ENCODE measurements at places on chromosomes 13 and 19.
A peak's percentile ranks its signal among the peaks of the same experiment; 100 is the strongest.

GRCh38 chr13:83798731-83799130 is 83.5 kb downstream of the SLITRK1 start:
- DNase-seq = no peak

DNA sequence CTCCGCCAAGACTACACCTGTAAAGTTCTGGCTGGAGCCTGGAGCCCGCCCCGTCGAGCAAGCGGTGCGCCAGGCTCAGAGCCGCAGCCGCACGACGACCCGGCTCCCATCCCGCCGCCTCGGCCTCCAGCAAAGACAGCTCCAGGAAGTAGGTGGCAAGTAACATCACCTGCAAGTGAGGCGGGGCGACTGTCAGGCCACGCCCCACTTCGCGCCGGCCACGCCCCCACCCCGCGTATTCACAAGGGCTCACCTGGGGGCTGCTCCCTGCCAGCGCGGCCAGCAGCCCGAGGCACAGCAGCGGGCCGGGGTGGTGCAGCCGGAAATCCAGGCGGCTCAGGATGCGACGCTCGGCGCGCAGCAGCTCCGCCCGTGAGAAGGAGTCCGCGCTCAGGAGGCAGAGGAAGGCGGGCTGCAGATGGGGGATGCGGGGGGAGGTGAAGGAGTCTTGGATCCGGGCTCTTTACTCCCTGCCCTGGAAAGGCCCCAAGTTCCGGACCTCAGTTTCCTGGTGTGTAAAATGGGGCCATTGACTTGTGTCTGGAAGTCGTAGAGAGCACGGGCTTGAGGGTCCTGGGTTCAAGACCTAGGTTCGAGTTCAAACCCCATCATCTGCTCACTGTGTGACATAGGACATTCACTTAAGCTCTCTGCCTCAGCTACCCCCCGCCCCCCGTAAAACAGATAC is 3.2 kb downstream of the CCNP start:
- peak; percentile 32 for DNase-seq

GRCh38 chr13:20028953-20029352 is 70.4 kb downstream of the ZMYM2 start:
- no peak for DNase-seq

GRCh38 chr13:28734906-28735305 is 16.1 kb upstream of the SLC46A3 start:
- no peak for DNase-seq

GRCh38 chr13:75813323-75813722 is 177.2 kb downstream of the LMO7 start:
- DNase-seq = no peak

DNA sequence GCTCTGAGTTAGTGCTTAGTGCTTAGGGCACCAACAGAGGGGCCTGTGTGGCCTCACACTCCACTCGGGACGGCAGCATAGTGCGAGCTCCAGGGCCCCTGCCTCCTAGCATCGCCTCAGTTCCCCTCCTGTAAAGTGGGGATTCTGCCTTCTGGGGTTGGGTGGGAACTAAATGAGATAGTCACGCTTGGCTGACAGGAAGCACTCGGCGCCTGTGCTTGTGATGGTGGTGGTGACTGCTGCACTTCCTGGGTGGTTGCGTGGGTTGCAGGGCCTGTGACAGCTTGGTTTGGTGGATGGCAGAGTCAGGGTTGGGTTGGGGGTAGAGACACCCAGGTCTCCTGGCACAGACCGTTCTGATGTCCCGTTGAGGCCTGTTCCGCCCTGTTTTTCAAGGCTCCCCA is 7.7 kb downstream of the PLEKHF1 start:
- DNase-seq = peak; percentile 75

GRCh38 chr13:36453516-36453915 is 21.2 kb downstream of the CCNA1 start:
- DNase-seq = no peak

- DNase-seq = no peak
These were observed 156.3 kb upstream of the FNDC3A start for GRCh38 chr13:48819376-48819775.

- DNase-seq = no peak
These were observed 3.4 kb upstream of the WIZ start for GRCh38 chr19:15453091-15453578.

GRCh38 chr19:49297403-49297802 is 27.6 kb downstream of the SLC6A16 start:
- no peak for DNase-seq

GRCh38 chr13:23899555-23899954 is 2.3 kb upstream of the C1QTNF9B start:
- DNase-seq = no peak

DNA sequence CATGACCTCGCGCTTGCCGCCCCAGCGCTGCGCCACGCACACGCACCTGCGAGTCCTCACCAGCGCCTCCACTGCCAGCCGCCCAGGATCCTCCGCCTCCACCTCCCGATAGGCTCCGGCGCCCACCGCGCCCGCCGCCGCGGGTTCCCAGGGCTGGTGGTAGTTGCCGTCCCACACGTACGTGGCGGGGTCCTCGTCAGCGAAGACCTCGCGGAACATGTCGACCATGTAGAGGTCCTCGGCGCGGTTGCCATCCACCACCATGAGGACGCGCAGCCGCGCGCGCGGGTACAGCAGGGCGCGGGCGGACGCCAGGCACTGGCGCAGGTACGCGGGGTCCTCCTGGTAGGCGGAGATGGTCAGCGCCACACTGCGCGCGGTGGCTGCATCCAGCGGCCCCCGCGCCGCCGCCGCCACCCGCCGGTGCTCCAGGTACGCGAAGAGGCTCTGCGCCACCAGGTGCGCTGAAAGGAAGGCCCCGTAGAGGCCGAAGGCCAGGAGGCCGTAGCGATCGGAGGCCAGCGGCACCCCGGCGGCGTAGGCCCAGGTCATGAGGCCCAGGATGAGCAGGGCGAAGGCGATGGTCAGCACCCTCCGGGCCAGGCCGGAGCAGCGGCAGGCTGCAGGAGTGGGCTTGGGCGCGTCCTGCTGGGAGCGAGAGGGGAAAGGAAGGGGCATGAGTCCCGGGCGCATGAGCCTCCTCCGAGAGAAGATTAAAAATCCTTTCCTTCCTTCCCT is 4.4 kb downstream of the HAS1 start:
- no peak for DNase-seq

GRCh38 chr13:93945621-93946020 is 533.9 kb downstream of the DCT start:
- no peak for DNase-seq

DNA sequence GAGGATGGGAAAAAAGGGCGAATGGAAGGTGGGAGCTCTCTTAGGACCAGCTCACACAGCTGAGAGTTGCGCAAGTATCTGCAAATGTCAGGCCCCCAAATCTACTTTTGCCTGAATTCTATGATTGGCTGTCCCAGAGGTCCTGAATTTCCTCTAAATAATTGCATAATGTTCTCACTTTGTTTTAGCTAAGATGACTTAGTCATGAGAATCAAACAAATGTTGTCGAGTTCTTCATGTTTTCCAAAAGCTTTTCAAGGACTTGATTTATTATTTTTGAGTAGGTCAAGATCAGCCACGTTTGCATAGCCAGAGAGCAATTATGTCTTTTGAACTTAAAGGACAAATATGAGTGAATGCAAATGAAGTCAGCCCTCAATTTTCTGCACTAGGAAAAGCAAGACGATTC is 246.6 kb upstream of the MAB21L1 start:
- DNase-seq = no peak

- DNase-seq = no peak
These were observed 38.9 kb downstream of the DACH1 start for GRCh38 chr13:71828117-71828516.

GRCh38 chr13:74299721-74300120 is 165.5 kb upstream of the KLF12 start:
- no peak for DNase-seq

- no peak for DNase-seq
These were observed 5.6 kb downstream of the RPL36 start for GRCh38 chr19:5695649-5696195.

GRCh38 chr19:3057275-3057714 is 5.0 kb downstream of the TLE5 start:
- DNase-seq = no peak

- no peak for DNase-seq
These were observed 724.5 kb downstream of the SLITRK6 start for GRCh38 chr13:85074543-85075313.

GRCh38 chr13:46515803-46516202 is 37.2 kb upstream of the LRCH1 start:
- no peak for DNase-seq

DNA sequence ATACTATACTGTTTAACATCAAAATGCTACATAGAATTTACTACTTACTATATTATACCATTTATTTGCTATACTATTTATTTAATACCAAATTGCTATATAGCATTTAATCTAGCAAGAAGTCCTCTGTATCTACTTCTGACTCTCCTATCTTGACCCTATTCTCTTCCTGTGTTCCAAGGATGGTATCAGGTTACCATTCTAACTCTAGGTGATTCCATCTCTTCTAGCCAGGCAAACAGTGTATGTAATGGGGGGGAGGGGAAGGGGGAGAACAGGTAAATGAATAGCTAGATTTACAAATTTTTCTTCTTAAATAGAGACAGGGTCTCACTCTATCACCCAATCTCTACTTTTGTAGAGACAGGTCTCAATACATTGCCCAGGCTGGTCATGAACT is 200.3 kb downstream of the DIAPH3 start:
- DNase-seq = no peak

DNA sequence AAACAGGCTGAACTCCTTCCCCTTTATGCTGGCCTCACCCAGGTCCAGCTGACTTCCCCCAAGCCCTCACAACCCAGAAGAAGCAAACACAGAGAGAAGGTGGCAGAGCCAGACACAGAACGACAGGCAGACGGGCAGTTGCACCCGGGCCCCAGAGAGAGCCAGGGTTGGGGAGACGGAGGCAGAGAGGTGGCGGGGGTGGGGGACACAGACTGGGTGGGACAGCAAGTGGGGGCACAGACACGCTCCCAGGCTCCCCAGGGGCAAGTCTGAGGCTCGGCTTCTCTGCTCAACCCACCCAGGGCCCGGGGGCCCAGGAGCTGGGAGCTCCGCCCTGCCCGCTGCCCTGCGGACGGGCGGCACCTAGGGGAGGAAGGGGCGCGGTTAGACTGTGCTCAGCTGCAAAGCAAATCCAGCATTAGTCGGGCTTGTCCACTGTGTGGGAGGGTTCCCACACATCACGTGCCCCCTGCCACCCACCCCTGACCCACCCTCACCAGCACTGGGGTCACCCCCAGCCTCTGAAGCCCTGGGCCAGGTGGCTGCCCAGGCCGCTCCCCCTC is 31.3 kb upstream of the ASF1B start:
- no peak for DNase-seq

- DNase-seq = no peak
These were observed 1.6 kb upstream of the PLEKHA4 start for GRCh38 chr19:48870048-48870447.

DNA sequence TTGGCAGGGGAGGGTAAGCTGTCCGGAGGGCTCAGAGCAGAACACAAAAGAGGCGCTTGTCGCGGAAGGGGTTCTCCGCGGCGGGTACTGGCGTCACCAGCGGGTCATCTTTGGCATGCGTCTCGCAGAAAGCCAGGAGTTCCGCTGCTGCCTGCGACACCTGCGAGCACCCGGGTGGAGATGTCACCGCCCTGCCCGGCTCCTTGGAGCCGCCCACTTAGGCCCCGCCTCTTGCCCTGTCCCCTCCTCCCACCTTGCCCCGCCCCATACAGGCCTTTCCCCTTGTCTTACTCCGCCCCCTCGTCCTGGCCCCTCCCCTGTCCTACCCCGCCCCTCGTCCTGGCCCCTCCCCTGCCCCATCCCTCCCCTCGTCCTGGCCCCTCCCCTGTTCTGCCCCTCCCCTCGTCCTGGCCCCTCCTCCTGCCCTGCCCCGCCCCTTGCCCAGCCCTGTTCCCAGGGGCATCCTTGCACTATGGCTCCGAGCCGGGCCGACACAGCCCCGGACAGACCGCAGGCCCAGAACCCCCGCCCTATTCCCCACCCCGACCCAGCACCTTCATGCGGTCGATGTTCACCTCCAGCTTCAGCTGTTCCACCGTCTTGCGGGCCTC is 1.9 kb downstream of the GNG8 start:
- DNase-seq = peak; percentile 86

- no peak for DNase-seq
These were observed 2902.5 kb downstream of the PCDH9 start for GRCh38 chr13:64327505-64328194.

DNA sequence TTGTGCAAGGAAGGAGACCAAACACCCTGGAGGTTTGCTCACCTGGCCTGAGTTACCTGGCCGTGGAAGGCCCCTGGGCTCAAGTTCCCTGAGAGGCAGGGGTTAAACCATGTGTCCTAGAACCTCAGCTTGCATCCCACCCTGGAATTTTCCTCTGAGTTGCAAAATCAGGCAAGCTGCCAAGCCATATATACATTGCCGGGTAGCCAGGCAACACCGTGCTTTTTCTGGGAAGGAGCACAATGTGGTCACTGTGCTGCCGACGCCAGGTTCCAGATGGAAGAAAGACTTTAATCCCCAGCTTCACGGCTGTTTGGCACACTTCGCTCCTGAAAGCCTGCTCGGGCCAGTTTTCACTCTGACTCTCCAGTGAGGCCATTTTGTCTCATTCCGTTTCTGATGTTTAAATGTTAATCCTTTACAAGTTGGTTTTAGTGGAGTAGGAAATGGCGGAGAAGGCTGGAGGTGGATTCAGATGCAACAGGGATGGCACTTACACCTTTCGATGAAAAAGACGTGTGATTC is 60.1 kb upstream of the PEG3 start:
- DNase-seq = no peak

DNA sequence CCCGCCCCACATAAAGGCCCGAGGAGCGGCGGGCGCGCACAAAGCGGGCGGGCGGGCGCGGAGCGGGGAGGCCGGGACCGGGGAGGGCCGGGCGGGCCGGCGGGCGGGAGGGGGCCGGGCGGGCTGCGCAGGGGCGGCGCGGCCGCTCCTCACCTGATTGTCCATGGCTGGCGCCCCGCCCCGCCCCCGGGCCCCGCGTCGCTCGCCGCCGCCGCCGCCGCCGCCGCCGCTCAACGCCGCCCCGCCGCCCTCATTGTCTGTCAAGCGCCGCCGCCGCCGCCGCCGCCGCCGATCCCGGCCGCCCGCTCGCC is 200 bp downstream of the MLLT1 start:
- no peak for DNase-seq

GRCh38 chr13:111158136-111158805 is 43.2 kb downstream of the ARHGEF7 start:
- no peak for DNase-seq

- DNase-seq = no peak
These were observed 153.3 kb downstream of the SIPA1L3 start for GRCh38 chr19:38060331-38060730.

- no peak for DNase-seq
These were observed 69.8 kb downstream of the SIAH3 start for GRCh38 chr13:45781553-45782326.

GRCh38 chr13:110812869-110813645 is 99.6 kb downstream of the ING1 start:
- no peak for DNase-seq

GRCh38 chr13:60047918-60048317 is 115.8 kb downstream of the DIAPH3 start:
- DNase-seq = no peak

GRCh38 chr19:16208847-16209665 is 11.3 kb downstream of the AP1M1 start:
- DNase-seq = no peak

GRCh38 chr13:40172149-40172591 is 494.3 kb downstream of the FOXO1 start:
- DNase-seq = no peak

GRCh38 chr19:44947041-44947581 is 1.3 kb downstream of the APOC2 start:
- DNase-seq = no peak

- peak; percentile 27 for DNase-seq
These were observed 24.5 kb downstream of the TEX101 start for GRCh38 chr19:43439032-43439708.

All from activated naive CD4-positive, alpha-beta T cell (primary cell).